ENCODE measurements at places on chromosomes 4 and X.

GRCh38 chr4:31045724-31046318 lies 325.7 kb downstream of the PCDH7 start:
- no peak for DNase-seq

GRCh38 chr4:168506014-168506413 lies 9.2 kb downstream of the PALLD start:
- DNase-seq, result no peak

DNA sequence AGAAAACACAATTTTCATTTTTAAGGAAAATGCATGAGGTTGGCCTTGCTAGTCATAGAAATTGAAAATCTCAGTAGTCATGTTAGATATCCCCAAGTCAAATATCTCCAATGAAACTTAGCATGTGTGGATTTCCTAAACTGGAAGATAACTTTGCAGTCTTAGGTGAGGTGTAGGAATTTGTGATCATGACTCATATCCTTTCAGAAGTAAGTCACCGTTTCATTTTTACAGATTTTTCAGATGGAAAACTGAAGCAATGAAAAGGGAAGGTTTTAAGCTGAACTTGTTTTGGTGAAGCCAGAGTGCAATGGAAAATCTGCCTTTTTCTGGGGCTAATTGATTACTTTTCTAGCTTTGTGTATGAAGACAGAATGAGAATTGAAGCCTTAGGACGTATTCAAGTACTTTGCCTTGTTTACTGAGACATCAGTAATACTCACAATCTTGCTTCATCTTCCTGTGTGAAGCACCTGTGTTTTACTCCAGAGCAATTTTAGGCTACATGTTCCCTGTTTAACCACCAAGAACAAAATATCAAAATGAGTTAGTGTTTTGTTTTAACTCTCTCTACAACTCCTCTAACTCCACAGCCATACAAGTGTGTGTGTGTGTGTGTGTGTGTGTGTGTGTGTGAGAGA lies 1662.8 kb upstream of the ADGRL3 start:
- DNase-seq, result no peak

- DNase-seq, result no peak
Measured at GRCh38 chrX:22323541-22323940, 50.8 kb downstream of the CBLL2 start.

GRCh38 chr4:13530823-13531624 lies 13.3 kb downstream of the NKX3-2 start:
- no peak for DNase-seq

DNA sequence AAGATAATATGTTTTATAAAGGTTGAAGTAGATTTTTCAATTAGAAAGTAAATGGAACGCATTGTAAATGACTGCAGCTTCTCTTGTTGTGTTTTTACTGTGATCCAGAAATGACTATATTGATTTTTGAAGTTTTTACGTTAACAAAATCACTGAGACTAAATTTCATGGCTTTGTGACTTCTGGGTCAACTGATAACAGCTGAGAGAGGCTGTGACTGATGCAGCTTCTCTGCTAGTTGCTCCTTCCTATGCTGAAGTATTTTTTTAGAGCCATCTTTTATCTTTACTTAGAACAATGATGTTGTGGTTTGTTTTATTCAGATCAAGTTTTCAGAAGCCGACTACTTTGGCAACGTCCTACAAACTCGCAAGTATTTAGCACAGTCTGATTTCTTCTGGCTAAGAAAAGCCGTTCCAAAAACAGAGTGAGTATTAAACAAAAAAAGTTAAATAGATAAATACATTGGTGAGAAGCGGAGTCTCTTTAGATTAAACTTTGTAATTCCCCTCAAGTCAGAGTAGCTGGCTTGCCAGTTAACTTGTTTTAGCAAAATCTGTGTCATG lies 94.7 kb upstream of the CBLL2 start:
- no peak for DNase-seq

- no peak for DNase-seq
Measured at GRCh38 chr4:152158225-152158624, 377.7 kb downstream of the FBXW7 start.

DNA sequence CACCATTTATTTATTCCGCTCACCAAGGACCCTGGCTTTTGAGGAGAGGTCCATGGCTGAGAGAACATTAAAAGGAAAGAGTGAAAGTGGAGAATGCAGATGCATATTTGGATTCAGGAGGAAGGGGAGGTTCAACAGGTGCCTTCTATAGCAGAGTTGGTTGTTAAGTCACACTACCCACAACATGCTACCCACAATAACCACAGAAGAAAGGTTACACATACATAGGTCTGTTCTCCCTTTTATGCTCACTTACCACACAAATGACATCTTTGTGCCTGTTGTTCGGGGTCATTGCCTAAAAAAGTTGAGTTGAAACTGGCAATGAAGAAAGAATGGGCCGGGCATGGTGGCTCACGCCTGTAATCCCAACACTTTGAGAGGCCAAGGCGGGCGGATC lies 587.4 kb downstream of the RPA4 start:
- DNase-seq, result no peak

- DNase-seq, result no peak
Measured at GRCh38 chrX:46178763-46179162, 366.5 kb downstream of the ZNF674 start.

DNA sequence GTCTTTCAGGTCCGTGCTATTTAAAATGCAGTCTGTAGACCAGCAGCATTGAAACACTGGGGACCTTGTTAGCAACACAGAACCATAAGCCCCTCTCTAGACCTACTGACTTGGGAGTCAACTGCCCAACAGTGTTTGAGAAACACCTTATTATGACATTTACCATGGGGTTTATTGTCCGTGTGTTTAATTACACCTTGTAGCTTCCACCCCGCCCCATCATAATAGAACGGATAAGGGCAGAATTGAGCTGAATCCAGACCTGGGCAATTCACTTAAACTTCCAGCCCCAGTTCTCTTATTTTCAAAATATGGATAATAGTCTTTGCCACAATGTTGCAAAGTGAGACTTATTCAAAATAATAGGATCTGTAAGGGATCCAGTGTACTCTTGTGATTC lies 30.6 kb upstream of the CLNK start:
- DNase-seq, result no peak

DNA sequence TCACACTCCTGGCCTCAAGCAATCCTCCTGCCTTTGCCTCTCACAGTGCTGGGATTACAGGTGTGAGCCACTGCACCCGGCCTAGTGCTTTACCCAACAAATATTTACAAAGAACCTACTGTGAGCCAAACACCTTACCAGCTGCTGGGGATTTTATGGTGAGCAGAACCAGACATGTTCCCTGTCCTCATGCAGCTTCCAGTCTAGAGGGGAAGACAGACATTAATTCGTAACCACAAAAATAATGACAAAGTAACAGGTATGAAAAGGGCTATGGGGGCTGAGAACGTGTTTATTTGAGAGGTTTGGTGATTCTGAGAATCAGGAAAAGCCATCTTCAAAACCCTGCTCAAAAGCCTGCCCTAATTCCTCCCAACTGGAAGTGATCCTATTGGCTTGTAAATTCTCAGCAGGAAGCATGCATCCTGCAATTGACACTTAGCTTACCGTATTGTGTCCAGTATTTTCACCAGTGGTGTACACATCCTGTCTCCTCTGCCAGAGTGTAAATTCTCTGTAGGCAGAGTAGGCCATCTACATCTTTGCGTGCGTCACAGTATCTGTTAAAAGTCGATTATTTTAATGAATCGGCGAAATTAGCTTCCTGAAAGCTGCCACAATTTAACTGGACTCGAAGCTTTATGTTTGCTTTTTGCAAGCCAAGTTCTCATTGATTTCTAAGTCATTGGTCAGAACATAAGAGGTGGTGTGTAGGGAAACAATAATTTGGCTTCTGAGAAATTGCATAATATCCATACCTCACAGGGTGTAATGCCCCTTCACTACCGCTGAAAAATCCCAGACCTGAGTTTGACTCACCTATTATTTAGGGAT lies 67.0 kb downstream of the TMEM156 start:
- no peak for DNase-seq

DNA sequence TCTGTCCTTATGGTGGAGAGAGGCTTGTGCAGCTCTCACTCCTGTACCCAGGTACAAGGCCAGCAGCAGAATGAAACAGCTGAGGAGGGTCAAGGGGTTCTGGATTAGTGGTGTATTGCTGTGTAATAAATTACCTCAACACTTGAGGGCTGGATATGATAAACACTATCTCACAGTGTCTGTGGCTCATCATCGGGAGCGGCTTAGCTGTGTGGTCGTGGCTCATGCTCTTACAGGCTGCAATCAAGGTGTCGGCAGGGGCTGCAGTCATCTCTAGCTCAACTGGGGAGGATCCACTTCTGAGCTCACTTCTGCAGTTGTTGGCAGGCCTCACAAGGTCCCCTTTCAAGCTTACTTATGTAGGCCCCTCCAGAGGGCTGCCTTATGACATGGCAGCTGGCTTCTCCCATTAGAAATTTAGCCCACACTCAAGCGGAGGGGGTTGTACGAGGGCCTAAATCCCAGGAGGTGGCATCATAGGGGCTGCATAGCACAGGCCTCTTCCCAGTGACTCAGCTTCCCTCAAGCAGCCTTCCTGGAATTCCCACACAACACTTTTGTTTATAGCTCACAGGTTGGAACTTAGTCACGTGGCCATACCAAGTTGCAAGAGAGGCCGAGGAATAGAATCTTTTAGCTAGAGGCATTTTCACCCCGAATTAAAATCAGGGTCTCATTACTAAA lies 148.2 kb upstream of the RPS6KA3 start:
- DNase-seq, result no peak

DNA sequence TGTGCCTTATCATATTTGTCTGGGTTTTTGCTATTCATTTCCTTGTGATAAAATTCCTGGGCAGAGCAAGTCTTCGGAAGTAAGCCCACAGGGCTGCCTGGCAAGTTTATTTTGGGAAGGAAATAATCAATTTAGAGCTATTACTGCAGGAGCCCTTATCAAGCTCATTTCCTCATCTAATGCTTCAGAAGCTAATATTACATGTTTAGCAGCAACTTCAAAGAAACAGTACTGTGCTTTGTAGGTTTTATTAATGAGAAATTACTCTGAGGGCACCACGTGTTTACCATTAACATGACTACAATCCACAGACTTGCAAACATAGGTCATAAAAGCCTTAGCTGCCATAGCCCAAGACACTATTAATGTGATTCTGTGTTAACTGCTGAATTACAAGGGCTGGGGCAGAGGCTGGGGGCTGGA lies 540.0 kb downstream of the SPRY1 start:
- DNase-seq, result no peak

- no peak for DNase-seq
Measured at GRCh38 chr4:112589206-112589605, 47.5 kb downstream of the ZGRF1 start.

GRCh38 chr4:64230709-64231310 lies 178.4 kb downstream of the TECRL start:
- no peak for DNase-seq

- no peak for DNase-seq
Measured at GRCh38 chr4:25180524-25181131, 20.4 kb upstream of the SEPSECS start.

Measured in SIG-M5 (cell line).